Endothelial cell of umbilical vein (primary cell): ENCODE measurements at places on chromosomes 2 and 18. TPM values are rescaled to one million over a fixed set of nuclear protein-coding genes. Genes with fewer than 3 reads are reported as not detected.

Gene ALK
- not detected in 2 replicates for polyA plus RNA-seq

Gene CROCC2
- polyA plus RNA-seq: not detected in 2 replicates

Gene RESP18
- polyA plus RNA-seq: not detected in 2 replicates

Gene SNORC
- polyA plus RNA-seq: 1.4 and 2.5 TPM in 2 replicates

Gene PDE6D
- polyA plus RNA-seq: 36.8 and 38.6 TPM in 2 replicates

Gene TMEM182
- 0.69 and 1.1 TPM in 2 replicates for polyA plus RNA-seq

Gene DNAH7
- polyA plus RNA-seq: 0.15 TPM in 1 of 2 replicates, not detected in the other

Gene HOXD1
- 6.6 and 8.7 TPM in 2 replicates for polyA plus RNA-seq

Gene TNFAIP6
- polyA plus RNA-seq: not detected in 2 replicates

Gene FN1
- polyA plus RNA-seq: 3,104 and 3,740 TPM in 2 replicates

Gene KCNF1
- 0.23 and 0.27 TPM in 2 replicates for polyA plus RNA-seq

Gene MERTK
- 38.6 and 39.6 TPM in 2 replicates for polyA plus RNA-seq

Gene SCYGR8
- not detected in 2 replicates for polyA plus RNA-seq

Gene BCL2
- polyA plus RNA-seq: 0.35 and 0.45 TPM in 2 replicates

Gene VIT
- polyA plus RNA-seq: 0.38 and 0.54 TPM in 2 replicates

Gene DSC2
- polyA plus RNA-seq: under 0.01 TPM in 1 of 2 replicates, not detected in the other

Gene CTAGE1
- polyA plus RNA-seq: not detected in 2 replicates

Gene CAVIN2
- 210 and 260 TPM in 2 replicates for polyA plus RNA-seq

Gene CYS1
- 0.03 TPM in 1 of 2 replicates, not detected in the other for polyA plus RNA-seq

Gene ARHGAP25
- 0.50 and 0.64 TPM in 2 replicates for polyA plus RNA-seq

Gene IL36G
- polyA plus RNA-seq: not detected in 2 replicates

Gene GREB1
- polyA plus RNA-seq: 0.17 and 0.19 TPM in 2 replicates

Gene EGR4
- polyA plus RNA-seq: not detected in 2 replicates

Gene DIPK1C
- not detected in 2 replicates for polyA plus RNA-seq

Gene ITPRID2
- polyA plus RNA-seq: 30.9 and 37.6 TPM in 2 replicates

Gene ZNF385B
- polyA plus RNA-seq: not detected in 2 replicates

Gene HIBCH
- 3.3 and 6.4 TPM in 2 replicates for polyA plus RNA-seq
